ENCODE measurements at places on chromosomes 7 and 10.

- no peak for DNase-seq
Observed at GRCh38 chr7:152451356-152451755, 15.6 kb upstream of the KMT2C start.

DNA sequence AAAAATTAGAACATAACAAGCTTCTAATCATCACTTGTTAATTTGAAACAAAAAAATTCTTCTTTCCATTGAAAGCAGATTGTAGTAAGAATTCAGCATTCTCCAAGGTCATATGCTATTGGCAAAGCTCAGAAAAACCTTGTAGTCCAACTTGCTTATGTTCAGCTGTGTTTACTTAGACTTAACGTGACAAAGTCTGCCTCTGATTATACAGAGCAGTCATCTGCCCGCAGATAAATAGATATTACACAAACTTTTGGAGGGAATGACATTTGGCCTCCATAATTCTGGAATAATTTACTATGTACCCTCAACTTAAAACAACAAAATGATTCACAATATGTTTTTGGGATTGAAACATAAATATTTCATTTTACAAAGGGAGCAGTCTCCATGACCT, 45.8 kb downstream of the MKX start:
- no peak for DNase-seq

GRCh38 chr10:12390733-12391132, 41.4 kb downstream of the CAMK1D start:
- no peak for DNase-seq

GRCh38 chr7:91347290-91347689, 83.1 kb downstream of the FZD1 start:
- no peak for DNase-seq

GRCh38 chr7:158273138-158273651, 314.4 kb downstream of the PTPRN2 start:
- no peak for DNase-seq

DNA sequence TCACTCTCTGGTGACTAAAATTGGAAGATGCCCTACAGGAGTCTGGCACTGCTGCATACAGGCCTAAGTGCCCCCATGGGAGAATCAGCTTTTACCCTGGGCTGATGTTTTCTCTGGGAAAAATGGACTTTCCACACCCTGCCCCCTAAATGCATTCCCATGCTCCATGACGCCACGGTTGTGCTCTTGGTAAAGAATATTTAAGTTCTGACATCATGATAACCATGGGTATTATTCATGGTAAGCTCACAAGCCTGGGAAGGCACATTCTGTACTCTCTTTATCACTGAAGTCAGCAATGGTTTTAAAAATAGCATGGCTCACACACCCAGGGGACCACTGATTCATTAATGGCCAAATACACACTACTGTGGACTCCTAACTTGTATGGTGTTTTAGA, 43.4 kb downstream of the HIPK2 start:
- no peak for DNase-seq
